ENCODE measurements at places on chromosomes 11 and 22. TPM values are rescaled to one million over a fixed set of nuclear protein-coding genes. Genes with fewer than 3 reads are reported as not detected.

YWHAH gene
- total RNA-seq, result 81.6 TPM

GRCh38 chr11:123173040-123173855, 21.8 kb downstream of the CLMP start:
- peak; percentile 90 for DNase-seq

DNA sequence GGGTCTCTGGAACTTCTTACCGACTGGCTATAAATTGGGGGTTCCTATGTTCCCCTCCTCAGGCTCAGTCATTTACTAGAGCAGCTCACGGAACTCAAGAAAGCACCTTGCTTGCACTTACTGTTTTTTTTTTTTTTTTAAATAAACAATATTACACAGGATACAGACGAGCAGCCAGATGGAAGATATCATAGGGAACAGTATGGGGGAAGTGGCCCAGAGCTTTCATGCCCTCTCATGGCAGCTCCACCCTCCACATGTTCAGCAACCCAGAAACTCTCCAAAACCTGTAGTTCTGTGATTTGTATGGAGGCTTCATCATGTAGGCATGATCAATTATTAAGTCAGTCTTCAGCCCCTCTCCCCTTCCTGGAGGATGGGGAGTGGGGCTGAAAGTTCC, 7.5 kb downstream of the UVRAG start:
- no peak for DNase-seq

DNA sequence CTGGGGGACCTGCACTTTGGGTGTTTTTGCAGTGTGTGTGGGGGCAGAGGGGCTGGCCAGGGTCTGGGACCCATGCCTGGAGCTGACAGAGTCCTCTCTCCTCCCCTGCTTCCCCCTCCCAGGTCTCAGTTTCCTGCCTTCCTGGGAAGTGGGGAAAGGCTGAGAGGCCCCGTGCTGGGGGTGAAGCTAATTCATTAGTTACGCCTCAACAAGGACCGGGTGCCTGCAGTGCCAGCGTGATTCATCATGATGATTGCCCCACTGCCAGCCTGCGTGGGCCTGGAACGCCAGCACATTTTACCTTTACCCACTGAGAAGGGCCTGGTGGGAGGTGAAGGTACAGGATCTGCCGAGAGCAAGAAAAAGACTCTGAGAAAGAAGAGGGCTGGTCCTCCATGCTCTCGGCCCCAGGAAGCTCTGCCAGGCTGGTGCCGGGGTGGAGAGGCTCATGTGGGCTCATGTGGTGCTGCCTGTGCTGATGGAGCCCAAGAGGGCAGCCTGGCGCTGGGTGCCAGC, 2.9 kb upstream of the LRRC10B start:
- DNase-seq, result no peak

- peak; percentile 81 for DNase-seq
Observed at GRCh38 chr11:69298267-69299022, 4.5 kb downstream of the MYEOV start.

DNA sequence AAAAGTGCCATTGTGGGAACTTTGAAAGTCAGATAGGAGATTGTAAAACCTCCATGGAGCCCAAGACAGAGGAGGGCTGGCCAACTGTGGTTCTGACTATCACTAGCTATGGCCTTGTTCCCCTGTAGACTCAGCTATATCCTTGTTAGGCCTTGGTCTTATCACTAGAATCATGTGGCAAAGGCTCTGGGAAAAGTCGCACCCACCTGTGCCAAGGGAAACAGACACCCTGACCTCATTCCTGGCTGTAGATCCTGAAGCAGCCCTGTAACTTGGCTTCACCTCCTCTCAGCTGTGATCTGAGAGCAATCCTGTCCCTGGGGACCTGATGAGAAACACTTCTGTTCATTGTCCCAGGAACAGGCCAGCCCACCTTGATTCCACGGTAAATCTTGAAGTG, 566.2 kb downstream of the TMEM135 start:
- no peak for DNase-seq

NFAM1 gene
- total RNA-seq, result 1.2 TPM

TMEM134 gene
- 10.6 TPM for total RNA-seq

GRCh38 chr11:119907122-119907851, 178.3 kb upstream of the NECTIN1 start:
- DNase-seq, result no peak

GRCh38 chr22:20648306-20648903, 125.5 kb upstream of the SERPIND1 start:
- no peak for DNase-seq

DNA sequence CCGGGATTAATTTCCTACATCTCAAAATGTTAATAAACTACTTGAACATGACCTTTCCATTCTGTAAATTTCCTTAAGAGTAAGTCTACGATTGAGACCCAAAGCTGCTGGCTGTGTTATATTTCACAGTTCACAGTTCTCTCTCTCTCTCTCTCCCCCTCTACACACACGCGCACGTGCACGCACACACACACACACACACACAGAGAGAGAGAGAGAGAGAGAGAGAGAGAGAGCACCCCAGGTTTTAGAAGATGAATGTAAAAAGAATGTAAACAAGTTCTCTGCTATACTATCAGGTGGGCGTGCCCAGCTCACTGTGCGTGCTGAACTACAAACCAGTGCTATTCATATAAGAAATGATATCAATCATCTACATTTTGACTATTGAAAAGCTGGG, 3.3 kb downstream of the BDNF start:
- no peak for DNase-seq

GRCh38 chr11:14973621-14974514, 1.7 kb upstream of the CALCA start:
- DNase-seq, result peak; percentile 13

GUCY1A2 gene
- total RNA-seq, result 99.2 TPM

GRCh38 chr11:75766443-75767227, 1.9 kb upstream of the DGAT2 start:
- DNase-seq, result no peak

DNA sequence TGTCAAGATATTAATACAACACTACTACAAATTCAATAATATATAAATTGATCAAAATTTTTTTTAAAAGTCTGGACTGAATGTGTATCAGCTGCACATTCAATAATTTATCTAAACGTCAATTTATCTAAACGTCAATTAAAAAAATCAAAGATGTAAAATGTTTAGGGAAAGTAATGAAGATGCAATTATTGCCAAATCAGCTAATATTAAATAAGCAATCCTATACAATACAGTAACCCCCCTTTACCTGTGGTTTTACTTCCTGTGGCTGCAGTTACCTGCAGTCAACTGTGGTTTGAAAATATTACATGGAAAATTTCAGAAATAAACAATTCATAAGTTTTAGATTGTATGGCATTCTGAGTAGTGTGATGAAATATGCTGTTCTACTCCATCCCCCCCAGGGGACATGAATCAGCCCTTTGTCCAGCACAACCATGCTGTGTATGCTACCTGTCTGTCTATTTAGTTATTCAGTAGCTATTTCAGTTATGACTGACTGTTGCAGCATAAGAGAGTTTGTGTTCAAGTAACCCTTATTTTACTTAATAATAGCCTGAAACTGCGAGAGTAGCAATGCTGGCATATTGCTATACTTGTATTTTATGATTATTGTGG, 72.2 kb downstream of the CWF19L2 start:
- no peak for DNase-seq

- no peak for DNase-seq
Observed at GRCh38 chr11:111633756-111634362, 31.6 kb downstream of the SIK2 start.

DNA sequence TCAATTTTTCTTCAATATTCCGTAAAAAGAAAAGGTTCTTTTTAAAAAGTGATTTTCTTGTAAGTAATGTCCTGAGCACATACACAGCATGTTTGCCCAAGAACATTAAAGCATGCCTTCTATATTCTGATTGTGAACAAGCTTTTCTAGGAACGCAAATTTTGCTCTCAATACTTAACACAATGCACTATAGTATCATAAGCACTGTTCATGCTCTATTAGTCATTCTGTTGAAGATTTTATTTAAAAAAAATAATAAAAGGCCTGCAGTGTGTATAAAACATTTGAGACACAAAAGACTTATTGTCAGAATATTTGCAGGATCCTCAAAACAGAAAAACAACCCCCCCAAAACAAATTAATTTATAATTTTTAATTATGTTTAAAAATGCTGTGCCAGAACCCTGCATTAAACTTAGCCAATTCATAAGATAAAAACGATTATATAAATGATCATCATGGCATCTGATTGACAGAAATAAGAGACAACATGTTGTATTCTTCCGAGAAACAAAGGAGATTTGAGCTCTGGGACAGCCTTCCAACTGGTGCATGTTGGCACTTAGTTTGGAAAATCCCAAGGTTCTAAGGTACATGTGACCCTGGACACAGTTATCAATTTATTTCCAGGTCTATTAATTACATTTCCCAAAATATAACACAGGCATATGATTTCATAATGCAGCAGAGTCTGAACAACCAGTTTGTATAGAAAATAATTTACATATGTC, 13.1 kb downstream of the MTMR2 start:
- no peak for DNase-seq

- peak; percentile 75 for DNase-seq
Observed at GRCh38 chr11:95699631-95700470, 89.7 kb downstream of the FAM76B start.

GRCh38 chr11:120517390-120517761, 5.8 kb downstream of the GRIK4 start:
- DNase-seq, result peak; percentile 48

DNA sequence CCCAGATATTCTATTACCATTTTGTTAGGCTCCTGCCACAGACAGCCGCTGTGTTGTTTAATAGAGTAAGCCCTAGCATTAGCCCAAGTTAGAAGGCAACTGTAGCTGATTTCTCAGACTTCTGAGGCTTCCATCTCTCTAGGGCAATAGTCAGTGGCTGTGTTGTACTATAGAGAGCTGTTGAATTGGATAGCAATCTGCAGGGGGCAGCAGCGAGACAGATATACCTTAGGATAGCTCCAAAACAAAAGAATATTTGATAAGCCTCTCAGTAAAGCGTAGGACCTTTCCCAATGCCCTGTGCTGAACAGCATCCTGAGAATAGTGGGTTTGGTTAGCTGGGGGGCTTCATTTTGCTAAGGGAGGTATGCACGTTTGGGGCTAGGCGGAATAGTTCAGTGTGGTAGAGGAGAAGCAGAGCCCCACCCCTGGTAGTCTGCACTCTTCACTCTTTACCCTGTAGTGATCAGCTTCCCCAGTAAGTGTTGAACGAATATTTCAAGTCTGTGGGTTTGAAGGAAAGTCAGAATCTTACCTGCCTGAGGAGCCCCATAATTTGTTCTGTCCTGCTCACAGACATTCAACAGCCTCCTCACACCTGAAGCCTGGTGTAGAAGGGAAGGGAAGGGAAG, 515.1 kb downstream of the INSC start:
- no peak for DNase-seq

MS4A4A gene
- 11.6 TPM for total RNA-seq

SCGB2A2 gene
- total RNA-seq, result 0.48 TPM

DNA sequence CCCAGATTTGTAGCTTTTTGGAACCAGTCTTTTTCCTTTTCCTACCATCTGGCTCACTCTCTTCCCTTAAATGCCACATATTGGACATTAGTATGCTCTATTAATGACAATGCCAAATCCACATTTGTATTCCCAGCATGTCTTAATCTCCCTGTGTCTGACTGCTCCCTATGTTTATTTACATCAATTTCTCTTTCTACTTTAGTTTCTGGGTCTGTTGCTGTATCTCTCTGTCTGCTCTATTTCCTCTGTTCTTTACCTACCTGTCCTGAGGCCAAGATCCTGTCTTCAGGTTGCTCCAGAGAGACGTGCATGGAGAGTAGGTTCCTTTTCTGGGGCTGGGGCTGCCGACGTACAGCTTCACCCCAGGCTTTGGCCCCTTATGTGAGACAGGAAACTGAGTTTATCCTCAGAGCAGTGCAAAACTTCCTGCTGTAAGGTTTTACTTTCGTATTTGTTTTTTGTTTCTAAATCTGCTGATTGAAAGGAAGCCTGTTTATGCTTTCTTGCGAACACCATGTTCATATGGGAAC, 25.6 kb downstream of the OR2AG2 start:
- DNase-seq, result no peak

POU2AF3 gene
- not detected for total RNA-seq

OR5B21 gene
- not detected for total RNA-seq

- no peak for DNase-seq
Observed at GRCh38 chr22:39567135-39567946, 3.2 kb upstream of the CACNA1I start.

DNA sequence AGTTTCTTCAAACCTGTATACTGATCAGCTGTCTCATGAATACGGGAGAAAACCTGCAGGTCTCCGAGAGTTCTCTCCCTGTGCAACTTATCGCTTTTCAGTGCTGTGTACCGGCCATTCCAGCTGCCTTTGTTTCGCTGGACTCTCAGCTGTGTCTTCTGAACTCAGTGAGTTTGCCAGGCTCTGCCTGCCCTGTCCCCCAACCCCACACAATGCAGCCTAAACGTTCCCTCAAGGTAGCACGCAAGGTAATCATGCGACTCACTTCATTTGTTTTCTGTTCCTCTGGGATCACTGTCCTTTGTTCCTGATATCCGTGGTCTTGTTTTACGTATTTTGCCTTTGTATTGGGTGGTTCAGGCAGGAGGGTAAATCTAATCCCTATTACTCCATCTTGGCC, 13.5 kb downstream of the RBM7 start:
- DNase-seq, result no peak

- DNase-seq, result peak; percentile 15
Observed at GRCh38 chr22:46848197-46848596, 85.7 kb downstream of the TBC1D22A start.

DNA sequence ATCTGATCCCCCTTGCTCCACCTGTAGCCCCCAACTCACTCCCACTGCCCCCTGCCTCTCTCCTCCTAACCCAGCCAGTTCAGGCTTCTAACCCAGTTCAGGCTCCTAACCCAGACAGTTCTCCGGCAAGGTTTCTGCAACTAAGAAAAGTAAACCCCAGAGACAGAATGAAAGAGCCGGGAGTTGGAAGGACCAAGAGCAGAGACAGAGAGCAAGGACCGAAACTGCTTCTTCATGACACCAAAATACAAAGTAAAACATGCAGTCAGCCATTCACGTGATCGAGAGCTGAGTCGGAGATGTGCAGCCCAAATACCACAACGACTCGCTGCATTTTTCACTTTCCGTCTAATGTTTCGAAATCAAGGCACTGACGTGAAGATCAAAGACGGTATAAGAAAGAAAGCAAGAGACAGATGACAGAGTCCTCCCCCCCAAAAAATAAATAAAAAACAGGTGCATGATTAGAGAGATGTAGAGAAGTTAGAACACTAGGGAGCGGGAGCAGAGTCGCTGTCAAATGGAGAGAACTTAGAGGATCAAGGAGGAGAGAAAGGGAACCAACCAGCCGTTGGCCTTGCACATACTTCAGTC, 884 bp downstream of the IL10RA start:
- no peak for DNase-seq

ADAMTS15 gene
- total RNA-seq, result 10.1 TPM

CDC42EP1 gene
- 16.4 TPM for total RNA-seq

HBG1 gene
- 278 TPM for total RNA-seq

- DNase-seq, result peak; percentile 39
Observed at GRCh38 chr22:46072110-46072881, 78.0 kb upstream of the PPARA start.
